ENCODE measurements at places on chromosomes 1 and 21.

- no peak for DNase-seq
Measured at GRCh38 chr1:11355559-11356475, 82.8 kb downstream of the UBIAD1 start.

GRCh38 chr1:188888386-188888785 is 1589.3 kb downstream of the BRINP3 start:
- peak; percentile 58 for DNase-seq

- DNase-seq: no peak
Measured at GRCh38 chr1:183051546-183051945, 28.3 kb downstream of the LAMC1 start.

GRCh38 chr1:66012106-66012784 is 219.6 kb downstream of the PDE4B start:
- DNase-seq: no peak

- no peak for DNase-seq
Measured at GRCh38 chr1:62906428-62906886, 122.5 kb downstream of the ATG4C start.

DNA sequence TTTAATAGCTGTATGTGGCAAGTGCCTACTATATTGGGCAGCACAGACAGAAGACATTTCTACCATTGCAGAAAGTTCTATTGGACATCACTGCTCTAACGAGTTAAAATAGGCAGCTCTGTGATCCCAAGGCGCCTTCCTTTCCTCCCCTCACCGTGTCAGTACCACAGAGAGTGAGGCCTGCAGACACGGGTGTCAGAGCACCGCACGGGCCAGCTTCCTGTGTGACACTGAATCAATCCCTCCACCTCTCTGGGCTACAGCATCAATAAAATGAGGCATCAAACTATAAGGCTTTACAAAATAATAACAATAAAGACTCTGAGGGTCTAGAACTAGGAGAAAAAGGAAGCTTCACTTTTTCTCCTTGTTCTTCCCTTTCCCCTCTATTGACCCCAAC is 246.7 kb downstream of the FOXD2 start:
- DNase-seq: no peak

GRCh38 chr1:156445789-156446263 is 54.7 kb downstream of the MEF2D start:
- peak; percentile 73 for DNase-seq

DNA sequence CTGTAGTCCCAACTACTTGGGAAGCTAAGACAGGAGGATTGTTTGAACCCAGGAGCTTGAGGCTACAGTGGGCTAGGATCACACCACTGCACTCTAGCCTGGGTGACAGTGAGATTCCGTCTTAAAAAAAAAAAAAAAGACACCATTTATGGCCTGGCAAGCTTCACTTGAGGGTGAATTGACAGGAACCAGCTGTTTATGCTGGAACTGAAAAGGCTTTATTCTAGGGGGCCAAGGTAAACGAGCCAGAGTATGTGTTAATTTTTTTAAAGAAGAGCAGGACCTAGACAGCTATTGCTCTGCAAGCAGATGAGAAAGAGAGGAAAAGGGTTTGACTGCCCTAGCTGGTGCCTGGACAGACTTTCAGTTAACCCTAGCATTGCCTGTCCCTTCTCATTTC is 37.0 kb downstream of the S100A6 start:
- no peak for DNase-seq

DNA sequence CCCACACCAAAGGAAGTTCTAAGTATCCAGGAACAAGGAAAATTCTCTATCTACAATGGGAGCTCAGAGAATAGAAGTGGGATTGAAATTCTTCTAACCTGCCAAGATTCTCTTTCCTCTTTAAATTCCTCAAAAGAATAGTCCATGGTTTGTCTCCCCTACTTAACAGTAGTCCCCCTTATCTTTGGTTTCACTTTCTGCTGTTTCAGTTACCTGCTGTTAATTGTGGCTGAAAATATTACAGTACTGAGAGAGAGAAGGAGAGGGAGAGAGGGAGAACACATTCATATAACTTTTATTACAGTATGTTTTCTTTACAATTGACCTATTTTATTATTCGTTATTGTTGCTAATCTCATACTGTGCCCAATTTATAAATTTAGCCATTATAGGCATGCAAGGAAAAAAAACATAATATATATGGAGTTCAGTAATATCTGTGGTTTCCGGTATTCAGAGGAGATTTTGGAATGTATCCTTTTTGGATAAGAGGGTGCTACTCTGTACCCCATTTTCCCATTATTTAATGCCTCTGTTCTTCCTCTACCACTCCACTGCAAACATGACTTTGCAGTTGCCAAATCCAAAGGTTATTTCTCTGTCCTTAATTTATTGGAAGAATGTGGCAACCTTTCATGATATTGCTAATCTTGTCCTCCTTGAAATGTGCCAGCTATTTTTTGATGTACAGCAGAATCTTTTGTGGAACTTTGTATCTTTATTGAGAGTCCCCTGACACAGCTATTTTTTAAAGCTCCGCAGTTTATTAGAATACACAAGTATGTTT is 68.0 kb downstream of the USP25 start:
- no peak for DNase-seq

DNA sequence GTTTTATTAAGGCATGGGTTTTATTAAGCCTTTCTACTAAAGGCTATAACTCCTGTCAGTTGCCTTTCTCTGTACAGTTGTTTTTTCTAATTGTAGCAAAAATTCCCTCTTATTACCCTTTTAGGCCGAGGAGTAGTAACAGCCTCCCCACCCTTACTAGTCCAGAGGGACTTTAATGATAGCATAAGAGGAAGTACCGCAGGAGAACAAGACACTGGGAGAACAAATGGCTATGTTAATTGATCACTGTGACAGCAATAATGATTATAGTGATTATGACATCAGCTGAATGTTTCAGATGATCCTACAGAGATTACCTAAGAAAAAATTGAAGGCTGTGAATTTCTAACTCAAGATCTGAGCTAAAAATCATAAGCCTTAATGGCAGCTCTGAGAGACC is 383.0 kb upstream of the PTBP2 start:
- DNase-seq: no peak

DNA sequence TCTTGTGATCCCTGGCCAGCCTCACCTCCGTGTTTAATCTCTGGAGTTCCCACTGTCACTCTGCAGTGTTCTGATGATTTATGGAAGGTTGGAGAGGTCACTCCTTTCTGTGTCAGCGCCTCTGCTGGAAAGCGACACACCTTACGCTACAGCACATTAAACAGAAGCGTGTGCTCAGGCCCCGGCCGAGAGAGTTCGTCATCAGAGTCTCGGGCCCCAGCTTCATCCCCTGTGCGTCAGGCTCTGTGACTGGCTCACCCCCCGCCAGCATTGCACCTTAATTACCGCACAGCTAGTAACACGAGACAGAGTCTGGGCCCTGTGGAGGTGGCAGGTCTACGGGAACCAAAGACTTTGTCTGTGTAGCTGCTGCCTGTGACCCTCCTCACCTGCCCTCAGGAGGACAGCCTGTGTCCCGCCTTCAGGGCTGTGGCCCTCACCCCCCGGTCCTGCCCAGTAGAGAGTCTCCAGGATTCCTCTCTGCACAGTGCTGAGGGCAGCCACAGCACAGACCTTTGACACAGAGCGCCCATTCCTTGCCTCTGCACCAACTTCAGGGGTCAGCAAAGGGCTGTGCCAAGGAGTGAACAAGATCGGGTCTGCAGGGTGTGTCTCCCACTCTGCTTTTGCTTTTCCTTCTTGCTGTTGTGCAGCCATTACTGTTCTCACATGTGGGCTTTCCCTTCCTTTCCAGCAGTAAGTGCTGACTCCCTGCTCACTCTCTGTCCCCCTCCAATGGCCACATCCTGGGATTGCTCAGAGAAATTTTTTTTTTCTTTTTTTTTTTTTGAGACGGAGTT is 157.6 kb downstream of the PGBD5 start:
- DNase-seq: peak; percentile 23

GRCh38 chr1:67169496-67169895 is 3.2 kb downstream of the IL23R start:
- no peak for DNase-seq

GRCh38 chr1:63486629-63487028 is 36.4 kb downstream of the ITGB3BP start:
- DNase-seq: no peak

GRCh38 chr21:18298228-18298627 is 53.6 kb downstream of the CHODL start:
- no peak for DNase-seq

GRCh38 chr1:89844241-89844807 is 23.5 kb downstream of the LRRC8D start:
- peak; percentile 37 for DNase-seq

DNA sequence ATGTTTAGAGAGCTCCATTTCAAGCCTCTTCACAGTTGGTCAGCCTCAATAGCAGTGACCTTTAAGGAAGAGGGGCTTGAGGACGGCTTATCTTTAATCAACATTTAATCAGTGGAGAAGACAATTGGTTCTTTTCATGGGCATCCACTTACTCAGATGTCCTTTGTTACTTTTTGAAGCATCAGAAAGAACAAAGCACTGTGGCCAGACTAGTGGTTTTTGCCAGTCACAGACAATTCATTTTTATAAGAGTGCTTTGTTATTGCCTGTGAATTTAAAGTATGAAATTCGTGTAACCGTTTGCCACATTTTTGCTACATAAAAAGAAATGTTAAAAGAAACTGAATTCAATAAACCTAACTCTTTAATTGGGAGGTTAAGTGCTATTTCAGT is 222.8 kb downstream of the TPR start:
- no peak for DNase-seq

- peak; percentile 90 for DNase-seq
Measured at GRCh38 chr1:185017338-185017737, 28.0 kb upstream of the RNF2 start.

DNA sequence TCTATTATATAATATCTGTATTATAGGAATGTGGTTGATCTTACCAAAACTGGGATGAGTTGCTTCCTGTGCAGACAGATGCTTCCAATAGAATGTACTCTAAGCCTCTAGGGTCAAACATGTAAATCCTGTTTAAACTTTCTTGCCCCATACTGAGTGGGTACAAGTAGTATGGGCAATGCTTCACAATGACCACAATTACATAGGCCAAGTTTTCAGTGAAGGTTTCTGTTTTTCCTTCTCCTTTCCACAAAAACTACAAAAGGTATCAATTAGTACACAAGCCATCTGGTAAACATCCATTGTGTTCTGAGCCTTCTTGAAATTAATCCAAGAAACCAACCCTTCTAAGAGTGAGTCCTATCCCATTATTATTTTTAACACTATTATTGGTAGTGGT is 16.8 kb downstream of the OTUD7B start:
- no peak for DNase-seq

DNA sequence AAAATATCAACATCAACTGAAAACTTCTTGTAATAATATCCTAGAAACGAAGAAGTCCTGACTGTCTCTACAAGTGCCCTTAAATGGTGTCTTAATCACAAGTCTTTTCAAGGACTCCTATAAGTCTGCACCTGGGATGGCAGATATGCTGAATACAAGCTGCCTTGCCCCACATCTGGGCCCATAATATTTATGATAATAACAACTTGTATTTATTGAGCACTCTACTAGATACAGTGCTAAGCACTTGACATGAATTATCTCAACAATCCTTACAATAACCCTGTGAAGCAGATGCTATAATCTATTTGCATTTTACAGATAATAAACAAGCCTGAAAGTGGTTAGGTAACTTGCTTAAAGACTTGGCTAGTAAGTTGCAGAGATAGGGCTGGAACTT is 78.0 kb upstream of the ZNF648 start:
- DNase-seq: no peak

- peak; percentile 43 for DNase-seq
Measured at GRCh38 chr1:66729119-66729518, 23.1 kb upstream of the DYNLT5 start.

- no peak for DNase-seq
Measured at GRCh38 chr1:111378791-111379190, 48.7 kb downstream of the OVGP1 start.

DNA sequence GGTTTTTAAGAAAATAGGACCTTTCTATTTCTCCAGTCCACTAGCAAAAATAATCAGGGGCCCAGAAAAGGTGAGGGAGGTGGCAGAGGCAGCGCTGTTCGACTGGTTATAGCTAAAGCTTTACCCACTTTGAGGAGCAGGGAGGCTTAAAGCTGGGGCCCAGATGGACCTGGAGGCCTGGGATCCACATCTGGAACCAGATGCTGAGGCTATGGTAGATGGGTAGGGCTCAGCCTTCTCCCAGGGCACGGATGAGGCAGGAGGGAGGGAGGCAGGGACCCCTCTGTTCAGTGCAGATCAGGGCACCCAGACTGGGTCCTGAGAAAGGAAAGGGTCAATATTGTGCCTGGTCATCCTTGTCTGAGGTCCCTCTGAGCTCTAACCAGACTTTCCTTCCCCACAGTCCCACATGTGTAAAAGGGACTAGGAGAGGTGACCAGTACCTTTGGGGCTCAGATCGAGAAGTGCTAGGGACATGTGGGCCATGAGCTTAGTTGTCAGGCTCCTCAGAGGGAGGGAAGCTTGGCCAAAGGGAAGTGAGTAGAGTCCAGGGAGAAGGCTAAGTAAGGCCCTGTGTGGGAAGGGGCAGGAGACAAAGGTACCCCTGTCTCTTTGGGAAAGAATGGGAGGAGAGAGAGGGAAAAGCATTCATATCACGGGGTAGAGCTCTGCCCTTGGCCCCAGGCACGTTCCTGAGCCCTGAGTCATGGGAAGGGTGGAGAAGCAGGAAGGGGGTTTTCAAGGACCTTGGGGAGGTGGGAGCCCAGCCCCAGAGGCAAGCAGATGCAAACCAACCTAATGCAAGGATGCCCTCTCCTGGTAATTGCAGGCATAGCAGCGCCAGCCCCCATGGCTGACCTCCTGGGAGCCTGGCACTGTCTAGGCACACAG is 15.4 kb downstream of the LMNA start:
- DNase-seq: peak; percentile 96

- DNase-seq: no peak
Measured at GRCh38 chr1:24551960-24552571, 3.8 kb upstream of the NCMAP start.

DNA sequence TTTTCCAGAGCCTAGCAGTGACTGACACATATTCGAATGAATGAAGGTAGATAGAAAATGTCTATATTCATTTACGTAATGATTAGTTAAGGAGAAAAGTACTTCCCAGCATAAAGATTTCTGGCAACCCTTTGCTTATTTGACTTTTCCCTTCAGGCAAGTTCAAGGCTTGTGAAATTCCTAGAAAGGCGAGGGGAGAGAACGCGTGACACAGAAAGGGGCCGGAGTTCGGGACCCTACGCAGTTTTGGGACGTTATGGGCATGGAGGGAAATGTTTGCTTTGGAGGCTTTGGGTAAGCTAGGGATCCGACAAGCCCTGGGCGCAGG is 472 bp upstream of the USP25 start:
- DNase-seq: no peak

DNA sequence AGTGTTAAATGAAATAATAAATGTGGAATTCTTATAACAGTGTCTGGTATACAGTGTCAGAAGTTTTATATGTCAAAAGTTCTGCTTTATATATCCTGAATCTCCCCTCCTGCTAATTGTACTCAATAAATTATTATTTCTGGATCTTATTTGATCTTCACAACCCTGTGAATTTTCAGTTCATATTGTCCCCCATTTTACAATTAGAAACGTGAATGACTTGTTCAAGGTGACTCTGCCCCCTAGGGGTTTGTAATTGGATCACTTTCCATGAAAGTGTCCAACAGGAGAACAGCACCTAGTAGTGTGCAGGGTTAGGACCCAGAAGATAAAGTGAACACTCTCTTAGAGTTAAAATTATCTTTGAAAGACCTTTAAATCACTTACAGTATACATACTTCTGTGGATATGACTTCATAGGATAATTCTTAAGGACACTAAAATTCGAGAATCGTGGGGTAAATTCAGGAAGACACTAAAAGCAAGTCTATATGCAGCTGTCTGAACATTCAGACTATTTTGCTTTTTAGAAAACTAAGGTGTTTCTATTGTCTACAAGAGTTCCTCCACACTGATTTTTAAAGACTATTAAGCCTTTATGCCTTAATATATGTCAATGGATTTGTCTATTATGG is 4.5 kb upstream of the DDR2 start:
- DNase-seq: no peak
